Heart right ventricle (tissue), 16 donors: ENCODE measurements at places on chromosomes 4 and X. TPM values are rescaled to one million over a fixed set of nuclear protein-coding genes. Genes with fewer than 3 reads are reported as not detected.
A peak's percentile ranks its signal among the peaks of the same experiment; 100 is the strongest.

DNA sequence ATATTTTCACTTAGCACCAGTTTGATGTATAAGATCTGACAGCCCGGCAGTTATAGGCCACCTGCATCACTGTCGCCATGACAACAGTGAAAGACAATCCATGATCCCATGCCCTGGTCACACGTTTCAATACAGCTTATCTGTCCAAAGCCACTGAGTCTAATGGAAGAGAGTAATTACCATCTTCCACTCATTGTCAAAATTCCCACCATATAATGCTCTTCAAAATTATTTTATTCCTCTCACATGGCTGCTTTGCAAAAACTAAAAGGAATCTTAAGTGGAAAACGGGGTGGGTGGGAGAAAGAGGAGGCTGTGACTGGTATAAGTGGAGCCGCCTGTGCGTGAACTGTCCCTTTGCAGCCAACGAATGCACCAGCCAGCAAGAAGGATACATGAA is 44.2 kb downstream of the MAML3 start:
- no peaks in the 10 kb centered on the region for H3K4me1 ChIP-seq
- H3K27me3 ChIP-seq: no peaks in the 10 kb centered on the region
- DNase-seq: no peak
- H3K36me3 ChIP-seq: no peaks in the 10 kb centered on the region
- H3K27ac ChIP-seq: no peak overlapping the region

- H3K4me3 ChIP-seq: no peak overlapping the region
- H3K4me1 ChIP-seq: peaks cover 41% of the 10 kb centered on the region
- H3K27me3 ChIP-seq: no peaks in the 10 kb centered on the region
- no peak overlapping the region for H3K27ac ChIP-seq
Measured at GRCh38 chrX:46841346-46841745, 4.5 kb downstream of the RP2 start.

DNA sequence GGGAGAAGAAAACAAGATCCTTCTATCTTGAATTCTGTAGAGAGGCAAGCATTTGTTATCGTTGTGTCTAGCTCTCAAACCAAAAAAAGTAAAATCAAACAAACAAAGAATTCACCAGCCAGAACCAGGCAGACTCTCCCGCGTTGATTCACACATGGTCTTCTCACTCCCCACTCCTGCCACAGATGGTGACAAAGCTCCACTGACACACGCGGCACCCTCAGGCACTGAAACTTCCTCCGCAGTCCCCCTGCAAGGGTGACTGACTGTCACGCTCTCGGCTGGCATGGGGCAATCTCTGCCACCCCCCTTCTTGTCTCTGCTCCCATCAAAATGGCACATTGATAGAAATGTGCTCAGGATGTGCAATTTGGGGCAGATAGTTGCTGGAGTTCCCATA is 304.9 kb downstream of the DHX15 start:
- H3K4me1 ChIP-seq: no peaks in the 10 kb centered on the region
- H3K36me3 ChIP-seq: no peaks in the 10 kb centered on the region
- H3K27ac ChIP-seq: no peak overlapping the region
- H3K27me3 ChIP-seq: no peaks in the 10 kb centered on the region
- no peak for DNase-seq

- H3K4me3 ChIP-seq: no peak overlapping the region
- no peaks in the 10 kb centered on the region for H3K36me3 ChIP-seq
- no peaks in the 10 kb centered on the region for H3K27me3 ChIP-seq
- H3K27ac ChIP-seq: no peak overlapping the region
- no peak for DNase-seq
Measured at GRCh38 chr4:169243825-169244609, 26.7 kb downstream of the SH3RF1 start.

DNA sequence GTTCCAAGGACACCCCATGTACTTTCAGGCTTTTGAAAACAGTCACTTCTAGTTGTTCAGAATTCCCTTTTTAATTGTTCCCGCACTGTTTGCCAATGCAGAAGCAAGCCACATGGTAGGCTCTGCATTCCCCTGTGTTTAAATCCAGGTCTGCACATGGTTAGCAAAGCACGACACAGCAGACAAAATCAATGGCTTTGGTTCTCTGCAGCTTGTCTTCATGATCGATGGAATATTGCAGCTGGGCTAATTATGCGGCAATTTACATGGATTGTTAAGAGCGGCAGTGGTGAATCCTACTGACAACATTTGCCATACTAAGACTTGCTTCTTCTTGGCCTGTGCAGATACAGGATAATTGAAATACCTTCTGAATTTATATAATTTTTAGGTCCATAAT is 20.6 kb upstream of the INPP4B start:
- H3K27me3 ChIP-seq: no peaks in the 10 kb centered on the region
- H3K4me1 ChIP-seq: no peaks in the 10 kb centered on the region
- no peaks in the 10 kb centered on the region for H3K36me3 ChIP-seq
- no peak overlapping the region for H3K27ac ChIP-seq
- H3K4me3 ChIP-seq: no peak overlapping the region
- DNase-seq: no peak

- H3K4me1 ChIP-seq: no peaks in the 10 kb centered on the region
- H3K27ac ChIP-seq: no peak overlapping the region
- no peaks in the 10 kb centered on the region for H3K27me3 ChIP-seq
- H3K36me3 ChIP-seq: no peaks in the 10 kb centered on the region
- no peak overlapping the region for H3K4me3 ChIP-seq
Measured at GRCh38 chr4:138329506-138330070, 87.4 kb upstream of the SLC7A11 start.

GRCh38 chr4:36323816-36324419 is 42.5 kb downstream of the DTHD1 start:
- no peaks in the 10 kb centered on the region for H3K4me1 ChIP-seq
- no peaks in the 10 kb centered on the region for H3K27me3 ChIP-seq
- H3K36me3 ChIP-seq: no peaks in the 10 kb centered on the region

DNA sequence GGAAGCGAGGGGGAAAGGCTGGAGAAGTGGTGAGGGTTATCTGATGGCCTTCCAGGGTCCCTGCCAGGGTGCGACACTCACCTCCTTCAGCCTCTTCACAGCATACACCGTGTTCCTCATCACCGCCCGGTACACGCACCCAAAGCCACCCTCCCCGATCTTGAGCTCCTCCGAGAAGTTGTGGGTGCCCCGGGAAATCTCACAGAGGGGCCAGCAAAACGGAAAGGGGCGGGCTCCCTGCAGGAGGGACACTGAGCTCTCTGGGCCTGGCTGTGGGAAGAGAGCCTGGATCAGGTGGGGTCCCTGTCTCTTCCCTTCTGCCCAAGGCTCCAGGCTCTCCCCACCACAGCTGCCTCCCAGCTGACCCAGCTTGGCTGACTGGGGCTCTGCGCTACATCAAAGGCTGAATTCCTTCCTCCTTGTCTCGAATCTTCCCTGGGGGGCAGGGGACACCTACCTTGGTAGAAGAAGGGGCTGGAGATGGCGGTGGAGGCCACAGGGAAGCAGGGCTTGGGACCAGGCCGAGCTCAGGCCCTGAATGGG is 1.1 kb downstream of the IRAK1 start:
- H3K27ac ChIP-seq: peak overlapping the region; percentile 79
- DNase-seq: no peak
- H3K4me3 ChIP-seq: peak overlapping the region; percentile 63
- H3K36me3 ChIP-seq: peaks cover 40% of the 10 kb centered on the region
- H3K27me3 ChIP-seq: no peaks in the 10 kb centered on the region

- H3K27ac ChIP-seq: no peak overlapping the region
- peaks cover 18% of the 10 kb centered on the region for H3K4me1 ChIP-seq
- DNase-seq: no peak
- no peaks in the 10 kb centered on the region for H3K36me3 ChIP-seq
- no peak overlapping the region for H3K4me3 ChIP-seq
Measured at GRCh38 chr4:1686440-1687036, 2.4 kb upstream of the FAM53A start.

- no peaks in the 10 kb centered on the region for H3K27me3 ChIP-seq
- DNase-seq: no peak
- no peaks in the 10 kb centered on the region for H3K36me3 ChIP-seq
- no peak overlapping the region for H3K27ac ChIP-seq
- H3K4me3 ChIP-seq: no peak overlapping the region
Measured at GRCh38 chrX:107871136-107871535, 45.5 kb downstream of the MID2 start.

- peaks cover 25% of the 10 kb centered on the region for H3K4me1 ChIP-seq
- peak overlapping the region; percentile 8 for H3K4me3 ChIP-seq
- no peaks in the 10 kb centered on the region for H3K36me3 ChIP-seq
- DNase-seq: no peak
- no peak overlapping the region for H3K27ac ChIP-seq
Measured at GRCh38 chr4:87240341-87240740, 19.9 kb upstream of the KLHL8 start.

DNA sequence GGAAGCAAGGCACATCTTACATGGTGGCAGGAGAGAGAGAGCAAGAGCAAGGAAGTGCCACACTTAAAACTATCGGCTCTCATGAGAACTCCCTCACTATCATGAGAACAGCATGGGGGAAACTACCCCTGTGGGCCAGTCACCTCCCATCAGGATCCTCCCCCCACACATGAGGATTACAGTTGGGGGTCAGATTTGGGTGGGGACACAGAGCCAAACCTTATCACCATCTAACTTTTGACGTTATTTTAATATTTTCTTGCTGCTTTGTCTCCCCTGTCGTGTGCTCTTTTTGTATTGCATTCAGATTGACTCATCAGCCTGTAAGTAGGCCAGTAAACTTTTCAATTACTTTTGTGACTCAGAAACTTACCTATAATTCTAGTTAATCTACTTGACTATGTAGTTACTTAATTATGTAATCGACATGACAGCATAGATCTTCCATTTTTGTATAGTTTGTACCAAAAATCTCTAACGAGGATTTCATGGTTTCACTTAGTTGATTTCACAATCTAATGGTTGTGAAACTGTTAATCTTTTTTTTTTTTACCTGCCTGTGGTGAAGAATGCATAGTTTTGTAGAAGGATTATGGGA is 18.3 kb downstream of the STIM2 start:
- peaks cover 5% of the 10 kb centered on the region for H3K4me1 ChIP-seq
- no peaks in the 10 kb centered on the region for H3K27me3 ChIP-seq
- no peak overlapping the region for H3K27ac ChIP-seq
- no peaks in the 10 kb centered on the region for H3K36me3 ChIP-seq
- DNase-seq: no peak
- no peak overlapping the region for H3K4me3 ChIP-seq

GRCh38 chrX:147679356-147680005 is 232.2 kb upstream of the FMR1 start:
- H3K4me3 ChIP-seq: no peak overlapping the region
- H3K27ac ChIP-seq: no peak overlapping the region
- H3K4me1 ChIP-seq: no peaks in the 10 kb centered on the region
- H3K27me3 ChIP-seq: no peaks in the 10 kb centered on the region
- no peak for DNase-seq
- H3K36me3 ChIP-seq: no peaks in the 10 kb centered on the region

DNA sequence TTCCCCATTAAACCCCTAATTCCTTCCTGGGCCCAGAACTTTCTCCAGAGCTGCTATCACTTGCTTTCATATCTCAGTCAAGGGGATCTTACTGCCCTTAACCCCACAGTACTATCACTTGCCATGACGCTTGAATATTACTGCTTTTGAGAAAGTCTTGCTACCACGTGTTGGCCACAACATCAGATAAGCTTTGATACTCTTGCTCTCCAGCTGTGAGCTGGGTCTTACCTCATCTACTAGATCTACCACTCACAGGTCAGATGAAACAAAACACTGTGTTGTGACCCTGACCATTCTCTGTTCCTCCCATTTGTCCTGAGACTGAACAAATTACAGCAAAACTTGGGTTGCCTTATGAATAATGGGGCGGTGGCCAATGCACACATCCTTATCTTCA is 12.1 kb upstream of the TAPT1 start:
- no peaks in the 10 kb centered on the region for H3K36me3 ChIP-seq
- H3K4me3 ChIP-seq: no peak overlapping the region
- peaks cover 1% of the 10 kb centered on the region for H3K4me1 ChIP-seq

DNA sequence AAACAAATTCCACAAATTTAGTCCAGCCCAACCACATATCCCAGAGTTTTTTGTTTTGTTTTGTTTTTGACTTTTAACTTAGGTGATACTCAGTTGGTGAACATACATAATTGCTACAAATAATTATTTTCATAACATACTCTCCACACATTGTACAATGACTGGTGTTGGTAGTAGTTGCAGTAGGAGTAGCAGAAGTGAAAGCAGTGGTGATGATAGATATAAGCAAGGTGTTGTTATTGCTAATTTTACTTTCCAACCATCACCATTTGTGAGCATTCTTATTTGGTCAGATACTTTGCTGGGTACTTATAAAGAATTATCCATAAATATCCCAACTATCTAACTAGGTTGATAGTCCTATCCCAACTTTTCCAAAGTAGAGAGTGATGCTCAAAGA is 47.3 kb downstream of the ARHGAP24 start:
- H3K27ac ChIP-seq: no peak overlapping the region
- H3K27me3 ChIP-seq: no peaks in the 10 kb centered on the region
- no peak for DNase-seq
- no peaks in the 10 kb centered on the region for H3K36me3 ChIP-seq
- H3K4me3 ChIP-seq: no peak overlapping the region

DNA sequence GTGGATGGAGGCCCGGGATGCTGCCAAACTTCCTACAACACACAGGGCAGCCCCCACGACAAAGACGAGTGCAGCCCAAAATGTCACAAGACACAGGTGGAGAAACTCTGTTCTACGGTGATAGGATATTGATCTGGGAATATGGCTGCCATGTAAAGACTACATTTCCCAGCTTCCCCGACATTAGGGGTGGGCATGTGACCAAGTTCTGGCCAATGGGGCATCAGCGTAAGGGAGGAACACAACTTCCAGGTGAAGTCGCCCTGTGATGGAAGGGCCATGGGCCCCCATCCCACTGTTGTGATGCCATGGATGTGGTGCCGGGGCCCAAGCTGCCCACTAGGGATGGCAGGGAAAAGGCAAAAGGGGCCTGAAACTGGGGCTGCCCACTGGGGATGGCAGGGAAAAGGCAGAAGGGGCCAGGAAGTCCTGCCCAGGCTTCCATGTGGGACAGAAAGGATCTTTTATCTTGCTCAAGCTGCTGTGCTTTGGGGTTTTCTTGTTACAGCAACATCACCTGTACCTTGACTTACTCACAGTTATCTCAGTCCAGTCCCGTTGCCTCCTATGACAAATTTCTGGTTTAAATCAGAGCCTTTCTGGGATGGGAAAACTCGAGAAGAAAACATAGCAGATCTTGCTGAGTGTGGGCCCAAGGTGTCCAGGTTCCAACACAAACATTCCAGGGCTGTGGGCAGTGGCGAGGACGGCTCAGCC is 9.7 kb upstream of the ADRA2C start:
- no peak overlapping the region for H3K27ac ChIP-seq
- H3K27me3 ChIP-seq: peaks cover 28% of the 10 kb centered on the region
- peaks cover 11% of the 10 kb centered on the region for H3K4me1 ChIP-seq

GRCh38 chr4:102789317-102789717 is 28.5 kb upstream of the MANBA start:
- no peak for DNase-seq
- no peak overlapping the region for H3K4me3 ChIP-seq
- H3K4me1 ChIP-seq: no peaks in the 10 kb centered on the region
- no peak overlapping the region for H3K27ac ChIP-seq
- H3K27me3 ChIP-seq: no peaks in the 10 kb centered on the region

GRCh38 chr4:8435656-8436121 is 4.8 kb downstream of the ACOX3 start:
- no peaks in the 10 kb centered on the region for H3K36me3 ChIP-seq
- H3K27ac ChIP-seq: peak overlapping the region; percentile 65
- H3K27me3 ChIP-seq: no peaks in the 10 kb centered on the region
- H3K4me3 ChIP-seq: peak overlapping the region; percentile 38
- H3K4me1 ChIP-seq: peaks cover 33% of the 10 kb centered on the region

Gene MED12
- total RNA-seq: 24.4 TPM

Gene PRKG2
- not detected for total RNA-seq

Gene FGG
- not detected for total RNA-seq

Gene GAGE12E
- not detected for total RNA-seq

Gene SLC35A2
- 13.4 TPM for total RNA-seq
